WTC11 (cell line): ENCODE measurements at places on chromosomes 1 and 21.

DNA sequence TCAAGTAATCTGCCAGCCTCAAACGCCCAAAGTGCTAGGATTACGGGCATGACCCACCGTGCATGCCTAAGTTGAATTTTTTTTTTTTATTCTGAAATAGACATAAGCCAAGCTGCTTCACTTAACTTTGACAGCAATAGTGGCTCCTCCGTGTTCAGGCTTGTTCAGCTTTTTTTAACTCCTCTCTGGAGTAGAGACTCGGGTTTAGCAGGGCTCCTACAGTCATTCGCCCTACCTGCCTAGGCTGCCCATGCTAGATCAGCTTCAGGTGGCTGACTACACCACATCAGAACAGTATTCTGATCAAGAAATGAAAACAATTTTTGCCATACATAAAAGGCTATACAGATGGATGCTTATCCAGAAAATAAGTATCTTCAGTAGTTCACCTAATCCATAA is 14.7 kb downstream of the ARID4B start:
- DNase-seq = no peak
- H3K4me3 ChIP-seq = no peak overlapping the region

- no peaks in the 10 kb centered on the region for H3K36me3 ChIP-seq
- H3K27me3 ChIP-seq = peaks cover 81% of the 10 kb centered on the region
- peak overlapping the region; percentile 49 for H3K4me3 ChIP-seq
- no peak overlapping the region for H3K27ac ChIP-seq
- peaks cover 75% of the 10 kb centered on the region for H3K4me1 ChIP-seq
These were observed 5.7 kb downstream of the LMX1A start for GRCh38 chr1:165350840-165351239.

- no peaks in the 10 kb centered on the region for H3K36me3 ChIP-seq
- no peak overlapping the region for H3K4me3 ChIP-seq
- DNase-seq = no peak
- H3K27ac ChIP-seq = no peak overlapping the region
- H3K4me1 ChIP-seq = 0 out of 2 replicates have a peak, but pooled peaks cover 6% of the 10 kb centered on the region
These were observed 58.9 kb downstream of the DDX20 start for GRCh38 chr1:111814642-111815041.

DNA sequence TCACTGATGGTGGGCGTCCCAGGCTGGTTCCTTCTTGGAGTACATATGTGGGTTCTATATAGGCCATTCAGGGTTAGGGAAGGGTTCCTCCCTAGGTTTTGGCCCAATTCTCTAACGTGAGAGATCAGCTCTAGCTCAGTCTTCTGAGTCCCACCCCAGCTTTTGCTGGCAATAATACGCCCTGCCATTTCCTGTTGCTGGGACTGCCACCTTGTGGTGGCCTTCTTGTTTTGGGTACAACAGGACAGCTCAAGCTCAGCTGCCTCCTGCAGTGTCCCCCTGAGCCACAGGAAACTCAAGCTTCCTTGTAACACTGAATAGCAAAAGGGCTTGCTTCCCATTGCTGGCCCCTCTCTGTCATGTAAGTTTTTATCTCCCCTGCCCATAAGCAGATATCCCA is 77.8 kb downstream of the BACH1 start:
- H3K27ac ChIP-seq = no peak overlapping the region
- no peak overlapping the region for H3K4me3 ChIP-seq
- no peaks in the 10 kb centered on the region for H3K27me3 ChIP-seq
- H3K36me3 ChIP-seq = no peaks in the 10 kb centered on the region

DNA sequence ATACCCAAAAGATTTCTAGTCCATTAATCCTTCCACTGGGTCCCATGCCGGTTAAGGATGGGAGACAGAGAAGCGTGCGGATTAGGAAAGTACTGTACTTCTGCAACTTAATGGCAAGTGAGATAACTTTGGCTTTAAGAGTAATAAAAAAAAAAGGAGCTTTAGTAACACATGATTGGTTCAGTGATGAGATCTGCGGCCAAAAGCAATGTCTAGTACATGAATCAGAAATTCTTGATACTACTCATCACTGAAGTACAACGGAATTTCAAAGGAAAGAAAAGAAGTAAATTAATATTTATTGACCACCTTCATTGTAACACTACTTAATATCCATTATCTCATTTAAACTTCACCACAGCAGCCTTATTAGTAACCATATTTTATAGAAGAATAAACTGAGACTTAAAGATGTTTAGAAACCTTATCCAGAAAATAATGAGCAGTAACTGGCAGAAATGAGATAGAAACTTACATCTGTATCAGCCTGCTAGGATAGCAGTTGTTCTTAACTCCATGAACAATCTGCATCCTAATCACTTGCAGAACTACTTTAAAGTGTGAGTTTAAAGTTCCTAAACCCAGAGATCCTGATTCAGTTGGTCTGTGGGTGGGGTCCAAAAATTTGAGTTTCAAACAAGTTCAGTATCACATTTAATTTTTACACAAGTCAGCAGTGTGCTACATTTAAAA is 14.1 kb upstream of the NUF2 start:
- peaks cover 2% of the 10 kb centered on the region; the same call in 1 of the 2 replicates for H3K36me3 ChIP-seq
- no peak overlapping the region for H3K4me3 ChIP-seq
- no peaks in the 10 kb centered on the region for H3K27me3 ChIP-seq
- H3K27ac ChIP-seq = no peak overlapping the region

GRCh38 chr1:40266786-40267535 is 8.9 kb downstream of the ZMPSTE24 start:
- no peak overlapping the region for H3K4me3 ChIP-seq
- no peak for DNase-seq
- peaks cover 37% of the 10 kb centered on the region for H3K36me3 ChIP-seq
- H3K27ac ChIP-seq = no peak overlapping the region
- H3K4me1 ChIP-seq = no peaks in the 10 kb centered on the region
- no peaks in the 10 kb centered on the region for H3K27me3 ChIP-seq

DNA sequence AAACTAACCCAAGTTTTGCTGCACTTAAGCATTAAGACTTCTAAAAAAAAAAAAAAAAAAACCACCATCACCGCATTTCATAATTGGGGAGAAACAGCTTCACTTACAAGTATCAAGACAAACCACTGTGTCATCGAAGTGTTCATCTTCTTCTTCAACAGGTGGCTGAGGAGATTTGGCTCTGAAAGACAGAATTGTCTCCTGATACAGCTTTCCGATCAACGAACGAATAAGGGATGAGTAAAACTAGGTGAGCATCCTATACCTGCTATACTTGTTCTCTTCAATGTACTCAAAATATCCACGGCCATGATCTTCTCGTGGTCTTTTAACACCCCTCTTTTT is 2.0 kb downstream of the HNRNPU start:
- H3K27ac ChIP-seq = peak overlapping the region; percentile 97
- no peaks in the 10 kb centered on the region for H3K27me3 ChIP-seq
- DNase-seq = no peak
- H3K36me3 ChIP-seq = peaks cover 58% of the 10 kb centered on the region
- H3K4me1 ChIP-seq = peaks cover 55% of the 10 kb centered on the region
- H3K4me3 ChIP-seq = peak overlapping the region; percentile 98

- no peak overlapping the region for H3K4me3 ChIP-seq
- H3K36me3 ChIP-seq = no peaks in the 10 kb centered on the region
- H3K27ac ChIP-seq = no peak overlapping the region
These were observed 34.7 kb downstream of the CRB1 start for GRCh38 chr1:197302775-197303174.

DNA sequence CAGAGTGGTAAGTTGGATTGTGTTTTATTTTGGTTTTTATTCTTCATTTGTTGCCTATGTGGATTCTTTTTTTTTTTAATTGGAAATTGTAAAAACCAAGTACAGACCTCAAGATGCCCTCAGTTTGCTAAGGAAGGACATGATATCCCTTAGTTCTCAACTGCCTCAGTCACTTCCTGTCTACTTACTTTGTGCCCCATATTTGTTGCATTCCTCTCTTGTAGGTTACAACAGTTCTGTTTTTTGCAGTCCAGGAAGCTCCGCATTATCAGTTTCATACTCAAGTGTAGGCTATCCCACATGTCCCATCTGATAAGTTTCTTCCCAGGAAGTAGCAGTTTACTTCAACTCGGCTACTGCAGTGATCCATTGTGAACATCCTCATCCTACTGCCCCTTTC is 82.0 kb downstream of the RPAP2 start:
- no peaks in the 10 kb centered on the region for H3K27me3 ChIP-seq
- H3K36me3 ChIP-seq = peaks cover 27% of the 10 kb centered on the region
- DNase-seq = no peak

DNA sequence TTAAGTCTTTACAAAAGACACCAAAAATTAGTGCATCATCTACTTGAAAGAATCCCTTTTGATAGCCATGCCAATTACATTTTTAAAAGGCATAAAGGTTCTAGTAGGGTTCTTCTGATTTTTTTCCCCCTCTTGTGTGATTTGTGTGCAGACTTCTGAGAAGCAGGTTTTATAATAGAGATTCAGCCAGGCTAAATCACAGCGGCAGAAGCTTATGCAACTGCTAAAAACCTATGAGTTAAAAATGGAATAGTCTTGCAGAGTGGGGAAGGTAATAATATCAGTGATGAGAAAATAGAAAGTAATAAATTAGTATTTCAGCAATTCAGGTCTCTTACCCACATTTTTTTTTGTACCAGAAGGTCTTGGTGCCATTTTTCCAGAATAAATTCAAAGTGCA is 17.7 kb downstream of the STUM start:
- DNase-seq = no peak
- H3K4me1 ChIP-seq = peaks cover 8% of the 10 kb centered on the region
- no peaks in the 10 kb centered on the region; the same call in none of the 2 replicates for H3K27me3 ChIP-seq
- no peak overlapping the region for H3K4me3 ChIP-seq

GRCh38 chr1:162530307-162530987 is 31.1 kb upstream of the UAP1 start:
- H3K4me3 ChIP-seq = no peak overlapping the region
- no peaks in the 10 kb centered on the region for H3K27me3 ChIP-seq
- peak overlapping the region; percentile 24 for H3K27ac ChIP-seq
- peak; percentile 55 for DNase-seq
- no peaks in the 10 kb centered on the region for H3K36me3 ChIP-seq
- peaks cover 16% of the 10 kb centered on the region for H3K4me1 ChIP-seq

DNA sequence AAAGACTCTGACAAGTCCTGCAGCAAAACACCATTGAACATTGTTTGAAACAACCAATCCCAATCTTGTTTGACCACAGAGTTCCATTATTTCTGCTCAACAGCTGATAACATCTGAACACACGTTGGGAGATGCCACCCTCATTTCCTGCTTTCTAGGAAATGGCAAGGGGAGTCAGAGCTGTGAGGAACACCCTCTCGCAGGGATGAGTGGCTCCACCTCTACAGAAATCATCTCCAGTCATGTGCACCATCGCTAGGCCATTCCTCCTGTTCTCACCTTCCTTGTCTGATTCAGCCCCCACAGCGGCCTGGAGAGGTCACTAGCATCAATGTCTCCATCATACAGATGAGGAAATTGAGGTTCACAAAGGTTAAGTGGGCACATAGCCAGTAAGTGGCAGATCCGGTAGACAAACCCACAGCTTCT is 22.4 kb upstream of the RUNX3 start:
- H3K27me3 ChIP-seq = no peaks in the 10 kb centered on the region
- H3K4me1 ChIP-seq = peaks cover 35% of the 10 kb centered on the region
- H3K36me3 ChIP-seq = no peaks in the 10 kb centered on the region
- H3K4me3 ChIP-seq = no peak overlapping the region
- no peak for DNase-seq

DNA sequence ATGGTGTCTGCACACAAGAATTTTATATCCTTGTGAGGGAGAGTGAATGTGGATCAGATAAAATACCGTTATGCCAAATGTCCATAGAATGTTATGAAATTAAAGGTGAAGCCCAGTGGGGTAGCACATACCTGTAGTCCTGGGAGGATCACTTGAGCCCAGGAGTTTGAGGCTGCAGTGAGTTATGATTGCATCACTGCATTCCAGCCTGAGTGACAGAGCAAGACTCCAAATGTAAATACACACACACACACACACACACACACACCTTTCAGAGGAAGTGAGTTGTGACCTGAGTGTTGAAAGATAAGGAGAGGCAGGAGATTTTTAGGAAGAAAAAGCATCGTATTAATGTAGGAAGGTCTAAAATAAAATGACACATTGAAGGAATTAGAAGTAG is 28.1 kb upstream of the ZYG11A start:
- DNase-seq = no peak
- no peak overlapping the region for H3K4me3 ChIP-seq
- H3K27me3 ChIP-seq = no peaks in the 10 kb centered on the region
- no peaks in the 10 kb centered on the region for H3K4me1 ChIP-seq
- no peak overlapping the region for H3K27ac ChIP-seq
- H3K36me3 ChIP-seq = peaks cover 18% of the 10 kb centered on the region

DNA sequence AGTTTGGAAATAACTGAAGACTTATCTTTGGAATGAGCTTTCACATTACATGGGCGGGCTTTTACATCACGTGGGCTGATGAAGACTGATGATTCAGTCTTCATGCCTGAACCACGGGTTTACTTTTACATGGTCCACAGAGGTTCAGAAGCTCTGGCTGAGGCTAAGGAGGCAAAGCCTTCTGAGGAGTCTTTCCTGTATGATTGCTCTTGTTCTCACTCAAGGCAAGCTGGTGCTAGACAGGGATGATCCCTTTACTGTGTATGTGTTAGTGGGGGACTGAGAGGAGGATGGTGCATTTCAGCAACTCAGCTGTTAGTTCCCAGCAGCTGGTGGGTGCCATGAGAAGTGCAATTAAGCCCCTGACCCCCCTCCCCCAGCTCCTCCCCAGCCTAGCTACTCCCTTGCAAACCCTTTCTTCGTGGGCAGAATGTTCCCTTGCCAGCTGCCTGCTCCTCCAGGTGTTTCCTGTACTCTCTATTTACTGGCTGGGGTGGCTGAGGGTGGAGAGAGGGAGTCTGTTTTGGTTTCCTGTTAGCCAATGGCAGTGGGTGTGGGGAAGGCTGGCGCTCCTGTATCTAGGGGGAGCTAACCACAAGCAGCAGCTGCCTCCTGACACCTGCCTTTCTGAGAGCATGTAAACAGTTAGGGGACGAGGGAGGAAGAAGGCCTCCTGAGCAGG is 15.4 kb downstream of the BTG2 start:
- no peak overlapping the region for H3K4me3 ChIP-seq
- DNase-seq = peak; percentile 63
- H3K27me3 ChIP-seq = peaks cover 96% of the 10 kb centered on the region
- no peak overlapping the region for H3K27ac ChIP-seq

DNA sequence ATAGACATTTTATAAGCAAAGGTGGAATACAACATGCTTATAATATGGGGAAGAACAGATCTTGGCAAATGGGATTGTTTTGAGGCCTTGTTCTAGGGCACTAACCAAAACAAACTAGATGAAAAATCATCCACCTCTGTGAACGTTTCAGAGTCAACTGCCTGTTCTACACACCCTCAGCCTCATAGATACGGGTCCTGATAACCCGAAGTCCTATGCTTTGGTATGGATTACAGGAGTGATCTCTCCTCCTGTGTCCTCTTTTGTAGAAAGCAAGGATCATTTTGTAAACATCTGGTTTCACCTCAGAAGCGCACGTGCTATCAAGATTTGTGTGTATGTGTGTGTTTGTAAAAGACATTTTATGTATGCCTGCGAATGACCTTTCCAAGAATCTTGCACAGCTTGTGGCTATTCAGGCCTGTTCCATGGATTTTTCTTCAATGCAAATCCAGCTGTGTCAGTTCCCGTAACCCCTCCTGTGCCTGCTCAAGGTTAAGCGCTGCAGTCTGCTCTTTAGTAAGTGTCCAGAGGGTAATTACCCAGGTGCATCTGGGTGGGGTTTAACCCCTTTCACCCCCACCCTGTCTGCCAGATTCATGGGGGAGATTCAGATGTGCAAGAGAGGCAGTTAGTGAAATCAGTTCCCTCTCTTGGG is 132.4 kb downstream of the ROR1 start:
- H3K4me3 ChIP-seq = peak overlapping the region; percentile 11
- no peaks in the 10 kb centered on the region for H3K36me3 ChIP-seq
- no peak for DNase-seq
- H3K4me1 ChIP-seq = peaks cover 81% of the 10 kb centered on the region
- no peaks in the 10 kb centered on the region for H3K27me3 ChIP-seq
